CD4-positive, CD25-positive, alpha-beta regulatory T cell (primary cell): ENCODE measurements at places on chromosomes 2 and 18. TPM values are rescaled to one million over a fixed set of nuclear protein-coding genes. Genes with fewer than 3 reads are reported as not detected.

The SERPINB11 gene
- total RNA-seq, result not detected

The MYO3B gene
- total RNA-seq, result not detected

GRCh38 chr18:10140461-10141282, 226.9 kb downstream of the VAPA start:
- H3K36me3 ChIP-seq, result no peaks in the 10 kb centered on the region
- no peaks in the 10 kb centered on the region for H3K27me3 ChIP-seq
- no peak overlapping the region for H3K27ac ChIP-seq
- DNase-seq, result no peak
- H3K4me1 ChIP-seq, result no peaks in the 10 kb centered on the region

GRCh38 chr2:203987959-203988358, 51.4 kb downstream of the ICOS start:
- no peaks in the 10 kb centered on the region for H3K36me3 ChIP-seq
- H3K4me1 ChIP-seq, result peaks cover 37% of the 10 kb centered on the region
- peak overlapping the region; percentile 77 for H3K27ac ChIP-seq

The PDCD1 gene
- 12.3 TPM for total RNA-seq

DNA sequence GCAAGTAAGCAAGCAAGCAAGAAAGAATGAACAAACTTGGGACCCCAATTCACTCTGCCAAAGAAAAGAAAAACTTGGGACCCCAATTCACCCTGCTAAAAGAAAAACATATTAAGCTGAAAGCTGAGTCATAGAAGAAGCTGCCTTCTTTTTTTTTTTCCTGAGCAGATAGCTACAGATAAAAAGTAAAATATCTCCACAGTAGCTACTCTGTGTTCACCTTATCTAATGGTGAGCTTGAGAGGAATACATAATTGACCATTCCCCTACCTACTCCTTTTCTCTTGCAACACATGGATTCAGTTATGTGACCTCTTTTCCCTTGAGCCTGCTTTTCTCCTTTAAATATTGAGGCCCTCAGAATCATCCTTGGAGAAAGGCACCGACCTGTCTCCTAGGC, 63.0 kb downstream of the MCFD2 start:
- no peak overlapping the region for H3K27ac ChIP-seq
- no peak overlapping the region for H3K4me3 ChIP-seq
- DNase-seq, result no peak
- H3K4me1 ChIP-seq, result no peaks in the 10 kb centered on the region

DNA sequence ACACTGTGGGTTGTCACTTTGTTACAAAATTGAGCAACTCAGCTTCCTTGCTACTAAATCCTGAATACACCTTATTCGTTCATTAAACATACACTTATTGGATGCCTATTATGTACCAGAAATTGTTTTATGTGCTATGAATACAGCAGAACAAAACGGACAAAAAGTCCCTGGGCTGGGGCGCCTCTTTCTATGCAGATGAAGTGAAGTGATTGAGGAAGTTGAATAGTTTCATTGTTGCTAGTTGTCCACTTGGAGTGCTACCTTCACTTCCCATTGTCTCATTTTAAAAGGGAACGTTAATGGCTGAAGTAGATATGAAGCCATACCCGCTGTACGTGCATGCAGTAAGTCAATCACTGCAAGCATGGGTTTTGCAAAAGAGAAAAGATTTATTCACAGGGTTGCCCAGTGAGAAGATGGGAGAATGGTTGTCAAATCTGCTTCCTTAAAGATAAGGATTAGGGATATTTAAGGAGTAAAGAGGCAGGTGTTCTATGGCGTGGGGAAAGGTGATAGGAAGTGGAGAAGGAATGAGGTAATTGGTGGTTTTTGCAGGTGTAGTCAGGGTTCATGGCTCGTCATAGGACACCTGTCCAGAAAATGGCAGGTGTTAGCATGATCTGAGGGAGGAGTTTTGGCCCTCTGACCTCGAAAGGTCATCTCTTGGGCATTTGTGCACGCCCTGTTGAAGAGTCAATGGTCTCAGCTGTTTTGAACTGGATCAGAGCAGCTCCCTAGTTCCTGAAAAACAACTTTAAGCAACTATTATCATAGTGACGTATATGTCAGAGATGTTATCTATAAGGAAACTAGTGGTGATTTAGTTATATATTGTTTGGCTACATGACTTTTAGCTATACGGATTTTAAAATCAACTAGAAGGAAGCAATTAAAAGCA, 23.5 kb downstream of the TRPM8 start:
- peaks cover 38% of the 10 kb centered on the region for H3K27me3 ChIP-seq
- H3K4me3 ChIP-seq, result no peak overlapping the region
- H3K36me3 ChIP-seq, result no peaks in the 10 kb centered on the region
- no peak overlapping the region for H3K27ac ChIP-seq
- H3K4me1 ChIP-seq, result peaks cover 6% of the 10 kb centered on the region

The IL37 gene
- total RNA-seq, result not detected

GRCh38 chr18:32438173-32438572, 32.5 kb downstream of the GAREM1 start:
- DNase-seq, result no peak
- no peaks in the 10 kb centered on the region for H3K27me3 ChIP-seq
- H3K27ac ChIP-seq, result no peak overlapping the region
- H3K36me3 ChIP-seq, result no peaks in the 10 kb centered on the region
- H3K4me1 ChIP-seq, result no peaks in the 10 kb centered on the region
